ENCODE measurements at places on chromosomes 11 and 22. TPM values are rescaled to one million over a fixed set of nuclear protein-coding genes. Genes with fewer than 3 reads are reported as not detected.

Gene TRIM66
- 1.9 TPM for total RNA-seq

Gene NRIP3
- 8.0 TPM for total RNA-seq

DNA sequence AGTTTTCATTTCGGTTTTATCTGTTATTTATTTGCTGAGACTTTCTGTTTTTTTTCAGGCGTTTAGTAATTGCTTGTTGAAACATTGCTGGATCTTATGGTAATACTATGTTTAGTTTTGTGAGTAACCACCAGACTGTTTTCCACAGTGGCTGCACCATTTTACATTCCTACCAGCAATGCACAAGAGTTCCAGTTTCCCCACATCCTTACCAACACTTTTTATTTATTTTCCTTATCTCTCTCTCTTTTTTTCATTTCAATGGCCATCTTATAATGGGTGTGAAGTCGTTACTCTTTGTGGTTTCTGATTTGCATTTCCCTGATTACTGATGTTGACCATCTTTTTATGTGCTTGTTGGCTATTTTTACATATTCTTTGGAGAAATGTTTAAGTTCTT lies 23.7 kb downstream of the USP47 start:
- DNase-seq: no peak
- H3K4me1 ChIP-seq: peaks cover 22% of the 10 kb centered on the region
- H3K27ac ChIP-seq: peak overlapping the region; percentile 35

- no peak overlapping the region for H3K27ac ChIP-seq
- peak; percentile 39 for DNase-seq
- H3K4me1 ChIP-seq: no peaks in the 10 kb centered on the region
- H3K4me3 ChIP-seq: no peak overlapping the region
- peaks cover 13% of the 10 kb centered on the region for H3K36me3 ChIP-seq
These were observed 11.9 kb downstream of the SNX19 start for GRCh38 chr11:130904380-130904779.

- H3K27ac ChIP-seq: 0 out of 2 replicates have a peak overlapping the region, but pooled peaks have one; percentile 66
- H3K4me3 ChIP-seq: no peak overlapping the region
- peak; percentile 37 for DNase-seq
- no peaks in the 10 kb centered on the region for H3K27me3 ChIP-seq
These were observed 24.5 kb downstream of the PISD start for GRCh38 chr22:31637447-31637890.

DNA sequence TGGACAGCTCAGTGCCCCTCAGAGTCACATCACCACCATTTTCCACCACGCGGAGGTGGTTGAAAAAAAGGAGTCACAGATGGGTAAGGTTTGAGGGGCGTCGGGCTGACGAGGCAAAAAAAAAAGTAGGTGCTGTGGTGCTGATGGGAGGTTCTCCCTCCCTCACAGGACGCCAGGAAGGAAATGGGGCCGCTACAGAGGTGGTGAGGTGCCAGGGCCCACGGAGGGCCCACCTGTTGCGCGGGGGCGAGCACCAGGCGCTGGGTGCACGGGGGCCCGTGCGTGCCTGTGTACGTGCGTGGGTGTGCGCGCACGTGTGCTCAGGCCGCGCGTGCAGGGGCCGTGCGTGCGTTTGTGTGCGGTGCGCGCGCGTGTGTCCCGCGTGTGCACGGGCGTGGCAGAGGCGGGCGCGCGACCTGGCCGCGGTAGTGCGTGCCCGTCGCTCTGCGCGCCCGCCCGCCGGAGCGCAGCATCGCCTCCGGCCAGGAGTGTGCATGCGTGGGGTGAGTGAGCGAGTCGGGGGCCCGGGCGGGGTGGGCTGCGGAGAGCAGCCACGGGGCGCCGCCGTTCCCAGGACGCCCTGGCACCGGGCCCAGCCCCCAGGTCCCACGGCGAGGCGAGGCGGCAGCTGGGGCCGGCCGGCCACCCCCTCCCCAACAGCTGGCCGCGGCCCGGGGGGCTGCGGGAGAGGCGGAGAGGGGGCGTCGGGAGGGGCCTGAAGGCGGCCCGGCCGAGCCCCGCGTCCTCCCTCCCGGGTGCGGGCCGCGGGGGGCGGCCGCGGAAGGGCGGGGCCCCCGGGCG lies 2.8 kb downstream of the PDGFB start:
- peaks cover 72% of the 10 kb centered on the region for H3K27me3 ChIP-seq
- H3K27ac ChIP-seq: no peak overlapping the region
- no peak for DNase-seq
- no peaks in the 10 kb centered on the region for H3K36me3 ChIP-seq
- H3K4me3 ChIP-seq: peak overlapping the region; percentile 78
- H3K4me1 ChIP-seq: peaks cover 28% of the 10 kb centered on the region

Data from GM23338 (cell line).